Stimulated activated CD8-positive, alpha-beta memory T cell treated with anti-CD3 and anti-CD28 coated beads, Interleukin-4, amount 100 ng/mL, for 24 hours (primary cell): ENCODE measurements at places on chromosomes 3 and 15.

GRCh38 chr3:152942366-152942765 lies 107.4 kb downstream of the P2RY1 start:
- DNase-seq, result no peak

DNA sequence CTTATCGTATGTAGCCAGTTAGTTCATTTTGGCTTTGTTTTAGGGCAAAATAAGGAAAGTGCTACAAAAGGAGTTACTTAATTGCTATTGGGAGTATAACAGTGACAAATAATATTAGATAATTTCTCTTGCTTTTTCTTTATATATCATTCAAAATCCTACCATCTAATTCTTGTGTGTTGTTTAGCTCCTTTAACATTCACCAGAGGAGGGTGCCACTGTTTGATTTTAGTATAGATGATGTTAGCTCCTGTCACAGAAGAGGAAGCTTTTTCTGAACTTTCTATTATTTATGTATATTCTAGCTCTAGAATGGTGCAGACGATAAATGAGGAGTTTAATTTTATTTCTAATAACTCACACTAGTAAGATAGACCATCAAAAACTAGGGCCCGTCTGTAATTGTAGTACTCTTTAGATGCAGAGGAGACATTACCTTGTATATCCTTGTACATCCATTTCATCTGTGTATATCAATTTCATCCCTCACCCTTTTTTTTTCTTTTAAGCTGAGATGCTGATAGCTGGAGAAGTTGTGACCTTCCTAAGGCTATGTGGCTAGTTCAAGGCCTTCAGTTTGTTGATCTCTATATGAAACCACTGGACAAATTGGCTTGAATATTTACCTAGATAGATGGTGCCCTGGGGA lies 3.0 kb downstream of the PPM1L start:
- no peak for DNase-seq

- DNase-seq, result no peak
These were observed 82.1 kb upstream of the MELTF start for GRCh38 chr3:197111685-197112084.

DNA sequence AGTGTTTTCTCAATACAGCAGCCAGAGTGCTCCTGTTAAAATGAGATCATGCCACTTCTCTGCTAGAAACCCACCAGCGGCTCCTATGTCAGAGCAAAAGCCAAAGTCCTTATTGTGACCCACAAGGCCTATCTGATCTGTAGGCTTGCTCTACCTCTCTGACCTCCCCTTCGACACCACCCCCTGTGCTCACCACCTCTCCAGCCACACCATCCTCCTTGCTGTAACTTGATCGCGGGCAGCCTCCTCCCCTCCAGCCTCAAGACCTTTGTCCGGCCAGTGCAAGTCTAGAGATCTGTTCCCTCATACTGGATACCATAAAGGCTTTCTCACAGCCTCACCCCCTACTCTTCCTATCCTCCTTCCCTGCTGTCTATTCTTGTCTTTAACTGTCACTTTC lies 1.9 kb upstream of the IGDCC4 start:
- no peak for DNase-seq

DNA sequence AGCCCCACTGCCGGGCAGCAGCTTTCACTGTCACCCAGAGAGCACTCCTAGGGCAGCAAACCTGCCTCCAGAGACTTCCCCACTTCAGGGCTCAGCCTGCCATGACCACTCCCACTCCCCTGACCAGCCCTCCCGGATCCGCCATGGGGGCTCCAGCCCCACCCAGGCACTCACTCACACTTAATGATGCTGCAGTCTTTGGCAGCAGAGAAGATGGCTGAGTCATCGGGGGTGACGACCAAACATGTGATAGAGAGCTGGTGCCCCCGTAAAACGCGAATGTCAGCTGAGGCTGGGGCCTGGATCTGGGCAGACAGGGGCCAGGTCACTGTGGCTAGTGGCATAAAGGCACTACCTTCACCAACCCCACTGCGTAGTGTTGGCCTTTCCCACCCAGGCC lies 4.7 kb downstream of the RRP9 start:
- DNase-seq, result no peak

DNA sequence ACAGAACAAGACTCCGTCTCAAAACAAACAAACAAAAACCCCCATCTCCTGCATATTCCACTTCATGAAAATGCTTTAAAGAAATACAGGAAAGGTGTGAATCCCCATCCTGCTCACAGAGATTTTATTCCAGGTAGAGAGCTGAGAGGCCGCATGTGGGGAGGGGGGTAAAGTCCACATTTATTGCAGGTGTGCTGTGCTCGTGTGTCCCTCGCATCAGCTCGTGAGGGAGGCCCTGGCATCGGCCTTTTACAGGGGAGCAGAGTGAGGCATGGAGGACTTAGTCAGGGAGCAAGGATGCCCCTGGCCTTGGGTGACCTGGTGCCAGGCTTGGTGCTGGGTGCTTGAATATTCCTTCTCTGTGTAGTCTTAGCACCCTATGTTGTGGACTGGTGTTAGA lies 413.5 kb upstream of the C2CD4B start:
- DNase-seq, result no peak

GRCh38 chr3:117863146-117863545 lies 1153.6 kb downstream of the TUSC7 start:
- DNase-seq, result no peak

- no peak for DNase-seq
These were observed 667.8 kb upstream of the NAALADL2 start for GRCh38 chr3:174191380-174191779.

GRCh38 chr3:14569474-14570000 lies 29.4 kb upstream of the GRIP2 start:
- no peak for DNase-seq

DNA sequence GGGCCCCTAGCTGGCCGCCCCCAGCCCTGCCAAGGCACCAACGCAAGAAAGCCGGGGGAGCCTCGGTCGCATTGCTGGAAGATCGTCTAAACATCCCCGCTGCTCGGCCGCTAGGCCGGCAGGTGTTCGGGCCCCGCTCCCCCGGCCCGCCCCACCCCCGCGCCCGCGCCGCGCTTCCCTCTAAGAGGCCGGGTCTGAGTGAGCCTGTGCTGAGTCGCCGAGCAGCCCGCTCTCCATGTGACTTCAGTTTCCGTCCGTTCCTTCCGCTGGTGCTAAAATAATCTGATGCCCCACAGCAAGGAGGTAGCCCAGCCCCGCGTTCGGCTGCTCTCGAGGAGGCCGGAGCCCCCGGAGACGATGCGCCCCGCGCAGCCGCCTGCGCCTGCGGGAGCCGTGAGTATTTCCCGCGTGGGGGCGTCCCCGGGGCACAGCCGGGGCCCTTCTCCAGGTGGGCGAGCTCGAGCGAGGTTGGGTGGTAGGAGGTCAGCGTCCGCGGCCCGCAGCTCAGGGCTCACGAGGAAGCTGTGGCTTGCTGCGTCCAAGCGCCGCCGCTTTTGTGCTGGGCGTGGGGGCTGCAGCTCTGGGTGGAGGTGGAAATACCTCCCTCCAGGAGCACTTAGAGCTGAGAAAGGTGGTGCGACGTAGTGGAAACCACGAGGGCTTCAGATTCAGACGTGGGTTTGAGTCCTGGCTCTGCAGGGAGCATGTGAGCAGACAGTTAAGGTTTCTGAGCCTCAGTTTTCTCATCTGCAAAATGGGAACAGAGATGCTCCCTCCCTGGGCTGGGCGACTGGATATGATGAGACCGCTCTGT lies at the start of gene NRROS:
Gene NRROS, plus strand, starts transcription at position 212 of the 814 bp plus-strand sequence. CDS start 14,846 bp downstream, outside the sequence.
- DNase-seq, result peak; percentile 46

- DNase-seq, result no peak
These were observed 169.1 kb downstream of the CDIN1 start for GRCh38 chr15:36748366-36749115.

GRCh38 chr3:57992452-57993213 lies 15.6 kb upstream of the FLNB start:
- no peak for DNase-seq

- DNase-seq, result no peak
These were observed 8.5 kb downstream of the GYG1 start for GRCh38 chr3:148999806-149000205.

GRCh38 chr3:127135241-127136023 lies 57.5 kb upstream of the PRR23E start:
- DNase-seq, result no peak

DNA sequence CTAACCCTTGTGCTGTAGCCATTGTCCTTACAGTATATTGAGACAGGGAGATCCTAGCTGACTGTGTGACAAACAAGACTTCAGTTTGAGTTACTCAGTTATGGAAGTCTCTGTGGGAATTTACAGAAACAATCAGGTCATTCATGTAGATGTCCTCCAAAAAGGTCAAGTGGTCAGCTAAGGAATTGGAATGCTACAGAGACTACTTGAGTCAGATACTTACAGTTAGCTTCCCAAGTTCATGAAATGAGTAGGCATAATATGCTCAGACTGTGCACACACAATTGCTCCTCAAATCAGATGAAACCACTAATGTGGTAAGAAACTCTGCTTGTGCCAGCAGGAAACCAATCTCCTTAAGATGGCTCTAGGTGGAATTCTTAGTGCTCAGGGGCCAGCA lies 985.7 kb downstream of the NSUN3 start:
- DNase-seq, result no peak

- no peak for DNase-seq
These were observed 514.7 kb upstream of the SGO1 start for GRCh38 chr3:20700714-20701113.

DNA sequence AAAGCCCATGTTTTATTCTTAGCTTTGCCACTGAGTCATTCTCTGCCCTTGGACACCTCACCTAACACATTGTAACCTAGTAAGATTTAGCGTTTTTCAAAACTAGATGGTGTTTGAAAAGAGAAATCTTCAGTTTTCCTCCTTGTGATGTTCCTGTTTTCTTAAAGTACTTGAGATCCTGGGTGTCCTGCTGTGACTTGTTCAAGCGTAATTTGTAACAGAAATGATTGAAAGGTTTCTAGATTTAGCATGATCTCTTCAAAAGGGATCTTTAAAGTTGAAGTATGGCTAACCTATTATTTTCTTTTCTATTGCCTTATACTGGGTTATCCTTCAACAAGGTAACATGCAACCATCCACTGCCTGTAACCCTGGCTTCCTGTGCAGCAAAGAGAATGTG lies 32.6 kb upstream of the SPATA16 start:
- no peak for DNase-seq

GRCh38 chr3:113212150-113212843 lies 940 bp downstream of the BOC start:
- no peak for DNase-seq

DNA sequence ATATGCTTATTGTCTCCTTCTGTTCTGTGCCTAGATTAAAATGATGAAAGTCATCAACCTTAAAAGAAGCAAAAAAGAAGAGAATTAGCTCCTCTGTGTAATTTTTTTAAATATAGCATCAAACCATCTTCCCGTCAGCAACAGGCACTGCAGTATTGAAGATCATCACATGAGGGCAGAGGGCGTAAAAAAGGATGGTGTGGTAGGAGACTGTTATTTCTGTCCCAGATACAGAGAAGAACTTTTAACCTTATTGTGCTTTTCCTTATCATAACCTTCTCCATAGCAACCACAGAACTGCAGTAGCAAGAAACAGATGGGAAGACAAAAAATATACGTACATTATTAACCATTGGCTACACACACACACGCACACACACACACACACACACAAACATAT lies 88.8 kb downstream of the IGSF11 start:
- DNase-seq, result no peak

DNA sequence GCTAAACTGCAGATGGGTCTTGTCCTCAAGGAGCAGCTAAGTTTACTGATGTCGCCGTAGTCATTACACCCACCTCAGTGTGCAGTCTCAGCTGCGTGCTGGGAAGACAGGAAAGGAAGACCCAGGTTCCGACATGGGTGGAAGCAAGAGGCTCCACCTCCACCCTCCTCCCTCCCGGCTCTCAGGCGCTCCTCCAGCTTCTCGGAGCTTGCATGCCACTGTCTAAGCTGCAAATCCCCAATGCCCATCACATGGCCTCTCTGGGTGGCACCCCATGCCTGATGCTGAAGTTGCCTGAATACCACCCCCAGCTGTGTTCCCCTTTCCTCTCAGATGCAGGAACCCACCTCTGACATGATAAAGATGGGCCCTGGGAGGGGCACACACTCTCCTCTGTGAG lies 58.5 kb downstream of the MGLL start:
- DNase-seq, result no peak

GRCh38 chr3:132346841-132347736 lies 29.9 kb downstream of the ACP3 start:
- DNase-seq, result no peak

- DNase-seq, result no peak
These were observed 90.4 kb upstream of the TSEN2 start for GRCh38 chr3:12393894-12394293.

GRCh38 chr3:113223475-113224281 lies 12.3 kb downstream of the BOC start:
- DNase-seq, result peak; percentile 3

DNA sequence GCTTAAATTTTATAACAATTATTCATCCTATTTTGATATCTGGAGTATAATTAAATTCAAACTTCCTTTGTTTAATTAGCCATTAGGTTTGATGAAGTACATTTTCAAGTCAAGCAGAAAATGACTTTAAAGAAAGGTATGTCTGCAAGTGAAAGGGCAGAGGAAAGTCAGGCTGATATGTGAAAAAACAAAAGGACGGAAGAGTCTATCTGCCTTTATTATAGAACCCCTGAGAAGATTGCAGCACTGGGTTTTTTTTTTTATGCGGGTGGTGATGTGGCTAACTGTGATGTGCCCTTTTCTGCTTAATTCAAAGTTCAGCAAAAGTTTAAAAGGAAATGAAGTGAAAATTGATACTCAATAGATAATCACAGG lies 83.2 kb downstream of the COL8A1 start:
- no peak for DNase-seq

GRCh38 chr3:111473550-111473949 lies 68.4 kb upstream of the CD96 start:
- no peak for DNase-seq

GRCh38 chr15:79455361-79455760 lies 23.2 kb downstream of the MINAR1 start:
- DNase-seq, result no peak

GRCh38 chr3:39383881-39384664 lies 903 bp downstream of the SLC25A38 start:
- peak; percentile 93 for DNase-seq

DNA sequence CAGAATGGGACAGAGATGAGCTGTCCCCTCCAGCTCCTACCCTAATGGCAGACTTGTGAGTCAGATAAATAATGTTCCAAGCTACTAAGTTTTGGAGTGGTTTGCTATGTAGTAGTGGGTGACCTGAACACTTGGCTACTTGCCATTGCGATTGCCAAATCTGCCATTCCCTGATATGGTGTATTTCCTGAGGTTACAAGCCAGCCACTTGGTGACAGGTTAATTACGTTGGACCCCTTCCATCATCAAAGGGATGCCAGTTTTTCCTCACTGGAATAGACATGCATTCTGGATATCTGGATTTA lies 33.6 kb downstream of the MORF4L1 start:
- no peak for DNase-seq

GRCh38 chr3:132290833-132291232 lies 26.4 kb upstream of the ACP3 start:
- DNase-seq, result no peak

GRCh38 chr3:143036557-143036956 lies 35.2 kb downstream of the U2SURP start:
- DNase-seq, result no peak
